Activated CD4-positive, alpha-beta T cell treated with anti-CD3 and anti-CD28 coated beads for 36 hours (primary cell): ENCODE measurements at places on chromosomes 12 and 14. TPM values are rescaled to one million over a fixed set of nuclear protein-coding genes. Genes with fewer than 3 reads are reported as not detected.

DNA sequence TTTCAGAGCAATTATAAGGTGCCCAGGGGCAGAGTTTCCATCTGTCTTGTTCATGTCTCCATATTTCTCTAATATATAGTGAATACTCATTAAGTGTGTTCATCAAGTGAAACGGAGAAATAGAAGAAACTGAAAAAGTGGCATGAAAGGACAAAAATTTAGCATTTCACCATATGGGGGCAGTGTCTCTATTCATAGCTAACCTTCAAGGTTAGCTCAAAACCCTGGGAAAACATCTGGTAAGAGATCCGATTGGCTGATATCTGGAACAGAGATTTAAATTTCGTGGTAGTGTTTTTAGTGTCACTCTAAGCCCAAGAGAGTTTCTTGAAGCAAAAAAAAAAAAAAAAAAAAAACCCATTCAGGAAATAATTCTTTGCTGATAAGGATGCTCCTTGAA lies 367.5 kb downstream of the DAD1 start:
- H3K36me3 ChIP-seq, result no peaks in the 10 kb centered on the region
- DNase-seq, result no peak
- H3K4me3 ChIP-seq, result peak overlapping the region; percentile 58
- no peaks in the 10 kb centered on the region for H3K27me3 ChIP-seq
- H3K27ac ChIP-seq, result peak overlapping the region; percentile 51
- H3K4me1 ChIP-seq, result peaks cover 14% of the 10 kb centered on the region

DNA sequence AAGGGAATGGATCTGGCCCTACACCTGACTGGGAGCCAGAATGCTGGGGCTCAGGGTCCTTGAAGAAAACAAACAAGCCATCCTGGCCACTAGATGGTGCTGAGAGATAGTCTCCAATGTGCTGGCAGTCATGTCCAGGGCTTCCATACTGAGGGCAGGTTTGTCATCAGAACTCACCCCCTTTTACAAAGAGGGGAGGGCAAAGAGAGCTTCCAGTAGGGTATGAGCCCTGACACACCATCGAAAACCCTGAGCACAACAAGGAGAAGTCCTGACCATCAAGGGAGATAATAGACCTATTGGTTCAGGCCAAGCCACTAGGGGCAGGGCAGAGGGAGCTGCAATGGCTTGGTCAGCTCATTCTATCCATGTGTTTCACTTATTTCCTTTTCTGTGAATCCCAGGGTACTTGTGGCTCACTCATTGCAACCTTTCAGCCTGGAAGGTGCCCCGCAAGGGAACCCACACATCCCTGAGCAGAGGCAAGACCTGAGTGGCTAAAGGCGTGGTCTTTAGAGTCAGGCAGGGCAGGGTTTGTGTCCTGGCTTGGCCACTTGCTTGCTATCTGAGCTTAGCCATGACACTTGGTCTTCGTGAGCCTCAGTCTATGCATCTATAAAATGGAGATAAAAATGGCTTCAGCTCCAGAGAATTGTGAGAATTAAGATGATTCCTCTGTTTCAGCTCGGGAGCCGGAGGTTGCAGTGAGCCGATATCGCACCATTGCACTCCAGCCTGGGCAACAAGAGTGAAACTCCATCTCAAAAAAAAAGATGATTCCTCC lies 6.2 kb upstream of the PLEKHH1 start:
- DNase-seq, result peak; percentile 60
- no peak overlapping the region for H3K27ac ChIP-seq
- H3K27me3 ChIP-seq, result peaks cover 12% of the 10 kb centered on the region
- H3K36me3 ChIP-seq, result no peaks in the 10 kb centered on the region

GRCh38 chr14:62694075-62694474 lies 351.2 kb downstream of the KCNH5 start:
- no peaks in the 10 kb centered on the region for H3K36me3 ChIP-seq
- DNase-seq, result no peak
- no peaks in the 10 kb centered on the region for H3K27me3 ChIP-seq
- no peak overlapping the region for H3K4me3 ChIP-seq

GRCh38 chr14:63205044-63205575 lies 867 bp downstream of the RHOJ start:
- H3K27me3 ChIP-seq, result peaks cover 13% of the 10 kb centered on the region
- H3K4me3 ChIP-seq, result no peak overlapping the region

- H3K36me3 ChIP-seq, result no peaks in the 10 kb centered on the region
- H3K27ac ChIP-seq, result peak overlapping the region; percentile 19
- H3K4me1 ChIP-seq, result peaks cover 32% of the 10 kb centered on the region
- DNase-seq, result no peak
Measured at GRCh38 chr12:124506145-124506831, 61.1 kb downstream of the NCOR2 start.

The NPFF gene
- not detected for total RNA-seq

The KRT83 gene
- not detected for total RNA-seq
